Cerebellar nuclear complex (tissue), 1 donor: ENCODE measurements at places on chromosomes 1 and 21.

GRCh38 chr1:162222014-162222413 is 152.5 kb downstream of the NOS1AP start:
- DNase-seq: no peak

DNA sequence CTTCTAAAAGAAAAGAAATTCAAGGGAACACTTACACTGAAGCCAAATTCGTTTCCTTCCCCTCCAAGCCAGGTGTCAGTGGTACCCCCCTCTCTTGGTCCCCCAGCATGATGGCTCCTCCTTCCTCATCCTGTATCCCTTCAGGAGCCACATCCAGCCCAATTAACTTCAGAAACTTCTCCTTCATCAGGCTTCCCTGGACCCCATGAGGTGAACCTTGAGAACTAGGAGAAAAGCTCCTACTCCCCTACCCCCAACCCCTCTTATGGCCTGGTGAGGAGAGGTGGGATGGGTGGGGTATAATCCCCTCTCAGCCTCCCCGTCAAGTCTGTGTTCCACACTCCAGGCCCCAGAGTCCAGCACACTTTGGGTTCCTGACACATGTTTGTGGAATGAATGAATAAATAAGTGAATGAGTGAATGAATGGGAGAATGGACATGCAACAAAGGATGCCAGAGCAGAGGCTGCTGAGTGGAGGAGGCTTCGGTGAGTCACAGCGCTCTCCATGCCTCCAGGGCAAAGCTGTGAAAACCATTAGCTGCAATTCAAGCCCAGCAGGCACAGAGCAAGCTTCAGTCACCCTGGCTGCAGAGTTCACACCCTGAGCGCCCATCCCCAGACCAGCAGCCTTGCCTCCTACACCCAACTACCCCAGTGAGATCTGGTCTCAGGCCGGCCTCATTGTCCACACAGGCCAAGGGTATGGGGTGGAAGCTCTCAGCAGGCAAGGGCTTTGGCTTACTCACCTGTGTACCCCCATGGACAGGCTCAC is 43.8 kb downstream of the BATF3 start:
- no peak for DNase-seq

- DNase-seq: no peak
These were observed 83.8 kb upstream of the ACTL8 start for GRCh38 chr1:17671314-17671705.

GRCh38 chr21:41559658-41560631 is 52.0 kb upstream of the TMPRSS2 start:
- no peak for DNase-seq

DNA sequence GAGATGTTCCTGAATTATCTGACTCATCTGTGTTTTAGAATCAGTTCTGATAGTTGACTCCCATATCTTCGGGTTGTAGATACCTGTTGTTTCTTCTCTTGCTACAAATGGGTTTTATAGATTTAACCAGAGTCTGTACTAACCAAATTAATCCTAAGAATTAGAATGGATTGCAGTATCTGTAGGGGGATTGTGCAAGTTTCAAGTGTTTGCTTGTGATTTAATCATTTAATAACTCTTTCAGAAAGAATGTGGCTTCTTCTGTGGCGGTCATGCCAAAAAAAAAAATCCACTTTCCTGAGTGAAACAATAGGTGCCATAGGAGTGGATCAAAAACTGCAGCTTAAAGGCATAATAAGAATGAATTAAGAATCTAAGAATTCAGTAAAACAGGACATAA is 9.4 kb downstream of the IPO9 start:
- DNase-seq: no peak

- no peak for DNase-seq
These were observed 51.4 kb upstream of the GREM2 start for GRCh38 chr1:240663169-240663879.

DNA sequence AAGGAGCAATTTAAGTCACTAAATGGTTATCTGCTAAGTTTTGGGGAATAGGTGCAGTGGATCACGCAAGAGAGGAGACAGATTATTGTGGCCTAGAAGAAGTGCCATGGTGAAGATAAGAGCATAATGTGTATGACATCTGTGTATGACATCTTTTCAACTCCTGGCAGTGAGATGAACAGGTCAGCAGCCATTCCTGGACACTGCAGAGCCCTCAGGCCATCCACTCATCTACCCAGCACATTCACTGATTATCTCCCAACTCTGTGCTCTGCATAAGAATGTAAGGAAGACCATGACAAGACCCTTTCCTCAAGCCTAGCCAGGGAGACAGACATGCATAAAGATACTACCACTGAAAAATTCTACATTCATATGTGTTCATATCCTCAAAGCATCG is 73.7 kb downstream of the DDR2 start:
- DNase-seq: no peak

DNA sequence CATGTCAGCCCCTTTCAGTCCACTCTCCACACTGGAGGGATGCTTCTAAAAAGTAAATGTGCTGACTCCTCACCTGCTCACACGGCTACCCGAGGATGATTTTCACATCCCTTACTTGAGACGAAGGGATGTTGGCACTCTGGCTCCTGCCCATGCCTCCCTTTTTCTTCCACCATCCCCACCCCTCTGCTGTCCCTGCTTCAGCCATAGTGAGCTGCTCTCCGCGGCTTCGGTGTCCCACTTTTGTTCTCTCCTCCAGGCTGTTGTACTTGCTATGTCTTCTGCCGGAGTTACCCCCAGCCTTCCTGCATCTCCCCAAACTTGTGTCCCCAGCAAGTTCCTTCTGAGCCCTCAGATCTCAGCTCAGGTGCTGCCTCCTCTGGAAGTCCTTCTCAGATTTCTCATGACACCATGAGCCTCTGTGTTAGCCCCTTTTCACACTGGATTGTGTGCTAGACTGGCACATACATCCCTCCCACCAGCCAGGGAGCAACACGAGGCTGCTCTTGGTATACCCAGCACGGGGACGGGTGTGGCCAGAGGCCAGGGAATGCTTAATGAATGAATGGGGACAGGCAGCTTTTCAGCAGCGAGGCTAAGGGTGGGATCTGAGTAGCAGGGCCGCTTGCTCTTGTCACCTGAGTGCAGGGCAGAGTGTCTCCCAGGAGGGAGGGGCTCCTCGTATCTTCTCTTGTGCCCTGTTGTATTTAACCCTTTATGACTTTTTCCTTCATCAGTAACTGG is 1.3 kb downstream of the ACOT11 start:
- no peak for DNase-seq

DNA sequence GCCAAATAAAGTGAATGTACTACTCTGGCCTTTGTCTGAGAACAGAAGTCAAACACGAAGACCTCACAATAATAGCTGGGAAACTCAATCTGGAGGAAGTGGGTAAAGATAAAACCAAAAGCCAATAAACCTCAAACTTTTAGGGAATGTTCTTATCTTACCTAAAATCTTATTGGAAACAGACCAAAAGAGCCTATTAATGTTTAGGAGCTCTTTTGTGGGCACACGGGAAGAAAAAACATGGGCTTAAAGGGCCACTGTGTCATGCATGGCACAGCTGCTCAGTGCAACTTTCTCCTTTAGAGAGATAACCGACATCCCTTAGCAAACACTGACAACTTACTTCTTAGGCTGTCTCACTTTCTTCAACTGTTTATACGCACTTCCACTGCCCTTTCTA is 16.1 kb downstream of the EIF2B3 start:
- no peak for DNase-seq

DNA sequence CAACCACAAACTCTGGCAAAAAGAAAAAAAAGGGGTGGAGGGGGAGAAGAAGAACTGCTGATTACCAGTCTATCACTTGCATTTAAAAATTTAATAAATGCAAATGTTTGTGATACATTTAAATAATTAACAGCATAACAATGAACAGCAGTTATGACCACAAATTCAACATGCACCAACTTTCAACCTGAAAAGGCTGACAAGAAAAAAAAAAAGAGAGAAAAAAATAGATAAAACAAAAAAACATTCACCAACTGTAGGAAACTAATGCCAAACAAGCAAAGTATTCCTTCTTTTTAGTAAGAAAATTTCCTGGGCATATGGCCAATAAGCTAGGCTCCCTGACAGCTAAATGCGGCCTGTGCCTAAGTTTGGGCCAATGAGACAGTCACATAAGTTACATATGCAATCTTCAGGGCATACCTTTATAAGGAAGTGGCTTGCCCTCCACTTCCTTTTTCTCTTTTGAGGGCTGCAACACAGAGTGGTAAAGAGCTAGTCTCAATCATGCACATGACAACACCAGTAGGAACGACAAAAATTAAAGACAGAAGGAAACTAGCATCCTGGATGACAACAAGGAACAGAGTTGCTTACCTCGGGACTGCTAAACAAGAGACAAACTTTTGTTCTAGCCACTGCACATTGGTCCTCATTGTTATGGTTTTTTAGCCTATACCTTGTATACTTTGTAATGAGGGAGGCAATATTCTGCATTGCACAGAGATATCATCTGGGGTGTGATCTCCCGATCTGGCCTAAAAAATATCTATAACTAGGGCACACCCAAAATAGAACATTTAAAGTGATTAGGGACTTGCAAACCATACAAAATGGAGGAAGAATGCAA is 24.2 kb upstream of the PHTF1 start:
- no peak for DNase-seq

DNA sequence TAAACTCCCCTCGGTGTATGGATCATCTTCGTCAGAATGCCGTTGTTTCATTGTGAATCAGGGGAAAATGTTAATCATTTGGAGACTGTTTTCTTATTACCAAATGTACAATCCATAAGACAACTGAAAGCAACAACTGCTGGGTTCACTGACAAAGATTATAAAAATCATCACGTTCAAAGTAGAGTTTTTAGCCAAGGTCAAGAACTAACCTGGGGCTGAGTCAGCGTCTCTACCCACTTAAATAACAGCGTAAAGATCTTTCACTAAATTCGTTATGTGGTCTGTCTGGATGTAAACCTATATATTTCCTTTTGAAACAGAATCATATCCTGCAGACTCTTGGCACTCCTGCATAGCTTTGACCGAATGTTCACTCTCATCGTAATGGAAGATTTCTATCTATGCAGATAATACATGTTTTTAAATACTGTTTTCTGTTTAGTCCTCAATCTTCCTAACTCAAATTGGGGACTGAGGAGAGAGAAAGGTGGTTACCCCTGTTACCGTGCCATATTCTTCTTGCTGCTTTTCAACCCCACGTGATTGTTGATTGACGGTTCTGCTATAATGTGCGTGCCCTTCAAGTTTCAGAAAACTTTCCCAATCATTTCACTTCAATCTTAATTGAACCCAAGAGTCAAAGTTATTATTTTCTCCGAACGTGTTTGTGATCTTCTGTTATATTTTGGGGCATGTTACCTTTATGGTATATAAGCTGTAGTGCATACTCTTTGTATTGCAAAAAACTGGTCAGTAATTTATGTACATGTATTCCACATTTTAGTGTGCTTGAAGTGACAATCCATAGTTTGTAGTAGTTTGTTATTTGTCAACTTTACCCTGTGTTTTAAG is 15.6 kb upstream of the NCMAP start:
- no peak for DNase-seq
